ENCODE measurements at places on chromosomes 5 and 9.

GRCh38 chr9:95505717-95506427, 10.9 kb downstream of the PTCH1 start:
- no peak for DNase-seq

- DNase-seq, result no peak
Measured at GRCh38 chr9:34654323-34655051, 2.5 kb downstream of the IL11RA start.

- no peak for DNase-seq
Measured at GRCh38 chr5:181050016-181050415, 9.9 kb downstream of the BTNL9 start.

DNA sequence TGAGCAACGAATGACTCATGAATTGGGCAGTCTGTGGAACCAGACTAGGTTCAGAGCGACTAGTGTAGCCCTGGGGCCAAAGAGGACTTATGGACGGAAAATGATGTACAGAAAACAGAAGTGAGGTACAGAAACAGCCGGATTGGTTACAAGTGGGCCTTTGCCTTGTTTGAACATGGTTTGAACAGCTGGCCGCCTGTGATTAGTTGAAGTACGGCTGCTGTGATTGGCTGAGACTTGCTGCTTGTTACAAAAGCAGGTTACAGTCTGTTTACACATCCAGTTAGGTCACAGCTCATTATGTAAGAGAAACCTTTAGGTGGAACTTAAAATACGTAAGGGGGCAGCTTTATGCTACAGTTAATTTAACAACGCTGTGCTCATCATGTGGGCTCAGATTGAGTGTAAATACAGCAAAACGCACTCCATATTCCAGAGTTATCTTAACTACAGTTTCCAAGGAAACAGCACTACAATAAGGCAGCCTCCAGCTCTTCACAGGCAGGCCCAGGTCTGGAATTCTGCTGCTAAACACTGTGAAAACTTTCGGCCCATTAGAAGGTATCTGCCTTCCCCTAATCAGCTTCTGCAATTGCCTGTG, 6.5 kb downstream of the AMACR start:
- DNase-seq, result peak; percentile 35

GRCh38 chr5:72036951-72037350, 70.3 kb upstream of the MAP1B start:
- DNase-seq, result no peak

GRCh38 chr9:121398374-121398773, 28.3 kb upstream of the STOM start:
- no peak for DNase-seq

DNA sequence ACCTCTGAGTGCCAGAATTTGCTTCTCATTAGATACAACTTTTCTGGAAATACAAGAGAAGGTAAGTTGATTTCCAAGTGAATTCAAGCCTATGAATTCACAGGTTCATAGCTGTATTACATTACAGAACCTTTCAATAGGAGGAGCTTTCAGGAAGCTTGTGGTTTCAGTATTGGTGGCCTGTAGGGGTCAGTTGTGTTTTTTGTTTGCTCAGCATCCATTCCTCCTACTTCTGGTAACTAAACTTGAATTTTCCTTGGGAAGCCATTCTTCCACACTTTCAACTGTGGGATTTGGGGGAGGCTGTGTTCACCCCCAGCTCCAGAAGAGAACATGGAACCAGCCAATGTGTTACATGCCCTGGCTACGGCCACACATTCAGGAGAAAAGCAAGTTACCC, 5.6 kb upstream of the CYSTM1 start:
- no peak for DNase-seq

GRCh38 chr9:32411753-32412152, 27.3 kb downstream of the ACO1 start:
- DNase-seq, result no peak

- DNase-seq, result no peak
Measured at GRCh38 chr5:176862330-176862995, 36.7 kb downstream of the HK3 start.

GRCh38 chr5:7096294-7096693, 299.6 kb upstream of the ADCY2 start:
- no peak for DNase-seq

DNA sequence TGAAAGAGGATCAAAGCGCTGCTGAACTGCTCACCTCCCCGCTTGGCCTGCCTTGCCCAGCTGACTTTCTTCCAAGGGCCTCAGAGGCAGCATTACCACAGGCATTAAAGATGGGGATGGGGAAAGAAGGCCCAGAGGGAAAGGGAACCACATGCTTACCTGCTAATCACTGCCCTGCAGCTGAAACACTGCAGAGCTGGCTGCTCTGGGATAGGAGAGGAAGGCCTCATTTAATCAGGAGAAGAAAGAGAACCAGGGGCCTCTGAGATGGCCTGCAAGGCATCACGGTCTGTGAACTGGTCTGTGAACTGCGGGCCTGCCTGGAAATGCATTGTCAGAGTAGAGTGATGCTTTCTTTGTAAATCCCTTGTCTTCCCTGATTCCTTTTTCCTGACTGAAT, 44.8 kb downstream of the PTCD2 start:
- no peak for DNase-seq

GRCh38 chr5:117615226-117615625, 1040.6 kb upstream of the SEMA6A start:
- no peak for DNase-seq

- no peak for DNase-seq
Measured at GRCh38 chr5:171771856-171772255, 13.8 kb upstream of the SMIM23 start.

DNA sequence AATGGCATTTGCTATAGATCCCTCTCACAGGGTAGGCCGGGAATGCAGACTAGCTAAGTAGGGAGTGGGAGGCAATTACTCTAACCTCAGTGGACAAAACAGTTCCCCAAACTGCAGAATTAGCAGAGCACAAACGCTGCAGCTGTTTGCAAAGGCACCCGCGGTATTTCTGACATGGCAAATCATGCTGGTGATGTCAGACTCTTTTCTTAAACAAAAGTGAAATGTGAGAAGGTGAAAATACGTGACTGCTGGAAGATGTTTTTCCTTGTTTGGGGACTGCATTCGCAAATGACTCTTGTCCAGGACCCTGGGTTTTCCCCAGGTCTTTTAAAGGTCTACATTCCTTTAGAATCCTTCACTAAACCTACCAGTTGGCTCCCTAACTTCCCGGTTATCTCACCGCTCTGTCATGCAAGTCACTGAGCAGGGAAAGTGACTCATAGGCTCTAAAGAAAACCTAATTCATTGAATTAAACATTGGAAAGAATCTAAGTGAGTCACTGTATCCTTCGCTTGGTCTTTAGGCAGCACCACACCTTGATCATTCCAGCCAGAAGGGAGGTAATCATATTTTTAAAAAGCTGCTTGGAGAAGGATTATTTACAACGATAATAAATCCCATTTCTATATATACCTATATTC, 91.5 kb upstream of the DNAH5 start:
- no peak for DNase-seq

DNA sequence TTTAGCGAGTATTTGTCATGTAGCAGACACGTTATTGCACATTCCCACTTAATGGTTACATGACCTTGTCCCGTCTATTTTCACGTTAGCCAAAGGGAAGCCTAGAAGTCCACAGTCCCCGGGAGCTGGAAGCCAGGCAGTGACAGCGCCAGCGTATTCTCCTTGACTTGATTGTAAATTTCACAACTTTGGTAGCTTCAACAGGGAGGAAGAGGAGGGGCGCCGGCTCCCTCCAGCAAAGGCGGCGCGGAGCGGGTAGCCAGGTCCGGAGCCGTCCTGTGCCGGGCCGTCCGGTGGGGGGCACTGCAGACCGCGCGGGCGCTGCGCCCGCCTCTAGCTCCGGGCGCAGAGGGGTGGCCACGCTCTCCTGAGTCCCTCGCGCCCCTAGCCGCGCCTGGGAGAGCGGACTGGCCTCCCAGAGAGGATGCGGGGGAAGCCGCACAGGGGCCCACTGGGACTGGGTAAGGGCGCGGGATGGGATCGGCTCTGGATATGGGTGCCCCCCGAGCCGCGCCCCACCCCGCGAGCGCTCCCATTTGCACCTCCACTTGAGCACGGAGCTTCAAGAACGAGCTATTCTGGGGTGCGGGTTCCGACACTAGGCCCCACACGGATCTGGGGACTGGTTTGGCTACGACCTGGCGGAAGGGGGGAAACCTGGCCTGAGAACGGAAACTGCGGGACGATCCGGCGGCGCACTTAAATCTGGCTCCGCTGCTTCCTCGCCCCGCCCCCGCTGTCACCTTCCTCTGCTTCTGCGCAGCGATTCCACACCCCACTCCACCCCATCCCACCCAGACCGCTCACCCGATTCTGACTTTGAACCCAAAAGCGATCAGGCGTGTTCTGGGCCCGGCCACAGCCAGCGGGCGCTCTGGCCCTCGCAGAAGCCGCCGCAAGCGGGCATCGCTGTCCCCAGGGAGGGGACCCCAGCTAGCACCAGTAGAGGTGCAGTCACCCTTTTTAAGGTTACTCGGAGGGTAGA, 23.8 kb downstream of the KLF4 start:
- DNase-seq, result no peak

DNA sequence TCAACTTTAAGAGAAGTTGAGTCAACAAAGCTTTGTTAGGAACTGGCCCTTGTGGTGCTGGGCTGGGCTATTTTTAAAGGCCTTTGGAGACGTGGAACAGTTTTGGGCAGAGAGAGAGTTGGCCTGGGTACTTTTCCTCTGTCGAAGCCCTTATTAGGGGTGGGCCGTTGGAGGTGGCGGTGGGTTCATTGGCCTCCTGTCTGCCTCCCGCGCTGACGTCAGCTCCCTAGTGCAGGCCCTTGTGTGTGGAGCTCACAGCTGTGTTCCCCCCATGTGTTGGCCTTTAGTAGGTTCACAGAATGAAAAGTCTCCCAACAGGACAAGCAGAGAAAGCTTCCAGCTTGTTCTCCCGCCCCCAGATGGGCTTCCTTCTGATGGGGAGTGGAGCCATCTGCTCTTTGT, 2.7 kb downstream of the NCS1 start:
- DNase-seq, result no peak

- no peak for DNase-seq
Measured at GRCh38 chr5:55446640-55447351, 88.0 kb downstream of the PLPP1 start.

GRCh38 chr5:72387985-72388384, 67.8 kb downstream of the PTCD2 start:
- DNase-seq, result no peak

DNA sequence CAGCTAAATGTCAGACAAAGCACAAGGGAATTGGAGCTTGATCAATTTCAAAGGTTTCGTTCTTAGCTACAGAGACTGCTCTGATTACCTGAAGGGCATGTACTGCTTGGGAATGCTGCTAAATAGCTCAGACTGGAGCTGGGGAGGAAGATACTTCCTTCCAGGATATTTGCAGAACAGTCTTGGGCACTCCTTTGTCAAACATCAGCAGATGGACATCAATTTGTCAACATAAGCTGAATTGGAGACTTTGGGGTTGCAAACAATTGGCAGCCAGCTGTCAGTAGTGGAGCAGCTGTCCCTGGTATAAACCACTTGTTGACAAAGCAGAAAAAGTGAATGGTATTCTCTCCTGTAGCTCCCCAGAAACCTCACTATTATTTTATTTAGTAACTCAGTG, 182.0 kb downstream of the CCDC192 start:
- DNase-seq, result no peak

- DNase-seq, result no peak
Measured at GRCh38 chr5:30891660-30892059, 301.8 kb upstream of the CDH6 start.

- no peak for DNase-seq
Measured at GRCh38 chr5:72599065-72599433, 91.8 kb upstream of the ZNF366 start.

DNA sequence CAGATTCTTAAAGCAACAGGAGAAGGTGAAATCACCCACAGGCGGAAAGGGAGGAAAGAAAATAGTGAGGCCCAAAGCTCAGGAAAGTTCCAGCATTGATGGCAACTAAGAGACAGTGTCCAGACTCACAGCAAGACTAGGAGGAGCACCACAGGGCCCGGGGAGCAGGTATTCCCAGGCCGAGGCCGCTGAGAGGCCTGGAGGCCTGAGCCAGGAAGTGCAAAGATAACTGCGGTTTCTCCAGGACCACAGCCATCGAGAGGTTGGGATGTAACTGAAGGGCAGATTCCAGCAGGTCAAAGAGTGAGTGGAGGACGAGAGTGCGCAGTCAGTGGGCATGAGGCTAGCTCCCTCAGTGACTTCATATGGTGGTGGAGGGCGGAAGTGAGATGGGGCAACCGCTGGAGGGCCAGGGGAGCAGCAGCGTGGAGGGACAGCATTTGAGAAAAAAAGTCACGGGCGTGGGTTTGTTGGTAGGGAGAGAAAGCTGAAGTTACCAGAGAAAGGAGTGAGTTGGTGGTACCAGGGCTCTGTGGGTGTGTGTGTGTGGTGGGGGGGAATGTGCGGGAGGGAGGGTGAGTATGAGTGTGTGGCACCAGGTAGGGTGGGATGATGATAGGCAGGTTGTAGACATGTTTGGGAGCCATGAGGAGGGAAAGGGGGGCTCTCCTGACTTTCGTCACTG, 89.7 kb downstream of the PSD2 start:
- DNase-seq, result no peak

GRCh38 chr5:126780165-126780827, 3.4 kb downstream of the LMNB1 start:
- no peak for DNase-seq

DNA sequence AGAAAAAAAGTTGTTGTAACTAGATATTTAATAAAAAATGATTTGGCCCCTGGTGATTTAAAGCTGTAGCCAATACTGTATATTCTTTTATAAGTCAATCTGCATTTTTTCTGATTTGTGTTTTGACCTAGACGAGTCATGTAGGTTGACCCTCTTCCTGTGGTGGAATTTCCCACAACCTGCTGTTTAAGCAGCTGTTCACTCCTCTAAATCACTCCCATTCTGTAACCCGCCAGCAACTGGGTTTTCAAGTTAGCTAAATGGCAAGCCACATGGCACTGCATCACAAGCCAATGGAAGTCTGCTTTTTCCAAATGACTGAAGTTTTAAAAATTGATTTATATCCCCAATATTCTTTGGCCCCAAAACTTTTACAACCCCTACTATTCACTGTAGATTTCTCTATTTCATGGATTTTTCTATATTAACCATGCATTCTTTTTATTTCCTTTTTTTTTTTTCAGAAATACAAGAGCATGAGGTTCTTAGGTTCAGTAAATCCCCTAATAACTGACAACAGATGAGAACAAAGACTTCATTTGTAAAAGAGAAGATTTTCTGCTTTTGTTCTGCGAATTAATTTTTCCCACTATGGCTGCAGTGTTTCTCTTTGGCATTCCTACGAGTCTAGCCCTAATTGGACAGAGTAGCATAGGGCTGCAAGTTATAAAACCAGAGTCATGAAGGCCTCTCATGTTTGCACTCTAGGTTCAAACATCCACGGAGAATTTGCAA, 184.5 kb upstream of the TLE4 start:
- no peak for DNase-seq

Data from NCI-H187 (cell line).